ENCODE measurements at places on chromosomes 5 and 9.

- DNase-seq, result no peak
These were observed 226.3 kb downstream of the AOPEP start for GRCh38 chr9:94952565-94953373.

GRCh38 chr5:9625286-9625685, 4.9 kb downstream of the TAS2R1 start:
- no peak for DNase-seq

DNA sequence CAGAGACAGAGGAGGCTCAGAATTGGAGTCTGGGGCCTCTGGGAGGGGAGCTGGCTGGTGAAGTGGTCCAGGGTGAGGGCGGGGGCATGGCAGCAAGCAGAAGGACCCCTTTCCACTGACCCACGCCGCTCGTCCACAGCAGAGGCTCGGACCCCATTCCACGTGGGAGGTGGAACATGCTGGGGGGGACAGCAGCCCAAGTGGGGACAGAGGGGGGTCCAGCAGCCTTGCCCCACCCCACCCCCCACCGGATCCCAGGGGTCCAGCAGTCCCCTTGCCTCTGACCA, 25.4 kb upstream of the NKD2 start:
- DNase-seq, result no peak

DNA sequence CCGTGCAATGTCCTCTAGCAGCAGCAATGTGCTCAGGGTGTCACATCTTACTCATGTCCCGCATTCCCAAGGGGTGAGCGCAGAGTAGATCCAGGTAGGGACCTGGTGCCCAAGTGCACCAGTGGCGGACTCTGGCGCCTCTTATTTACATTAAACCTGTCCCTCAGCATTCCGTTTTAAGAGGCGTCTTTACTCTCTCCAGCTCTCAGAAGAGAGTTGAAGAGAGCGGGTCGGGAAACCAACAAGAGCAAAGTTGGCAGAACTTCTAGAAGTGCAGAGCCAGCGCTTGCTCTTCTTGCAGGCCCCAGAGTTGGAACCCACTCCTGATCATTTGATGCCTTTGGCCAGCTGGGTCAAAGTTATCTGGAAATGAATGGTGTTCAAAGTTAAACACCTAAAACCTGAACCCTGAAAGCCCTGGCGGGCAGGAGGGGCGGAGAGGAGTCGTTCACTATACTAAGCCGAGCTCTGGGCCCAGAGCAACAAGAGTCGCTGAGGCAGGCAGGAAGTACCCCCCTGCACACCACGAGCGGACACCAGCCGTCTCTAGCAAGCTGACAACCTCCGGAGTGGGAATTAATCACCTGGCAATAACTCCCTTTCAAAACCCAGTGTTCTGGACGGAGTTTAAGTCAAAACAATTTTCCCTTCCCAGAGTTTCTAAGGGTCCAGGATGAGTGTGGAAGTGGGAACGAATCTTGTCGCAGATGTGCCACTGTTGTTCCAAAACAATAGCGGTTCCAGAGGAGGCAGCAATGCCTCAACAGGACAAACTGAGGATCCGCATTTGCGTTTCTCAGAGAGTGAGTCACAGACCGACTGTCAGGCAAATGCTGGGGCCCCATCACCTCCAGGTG, 122.8 kb downstream of the TMEM161B start:
- DNase-seq, result no peak

GRCh38 chr9:106621313-106622163, 241.4 kb upstream of the ZNF462 start:
- DNase-seq, result no peak

- no peak for DNase-seq
These were observed 53.8 kb downstream of the MFAP3 start for GRCh38 chr5:154092356-154093141.

GRCh38 chr9:37105234-37105633, 15.1 kb upstream of the ZCCHC7 start:
- DNase-seq, result no peak

DNA sequence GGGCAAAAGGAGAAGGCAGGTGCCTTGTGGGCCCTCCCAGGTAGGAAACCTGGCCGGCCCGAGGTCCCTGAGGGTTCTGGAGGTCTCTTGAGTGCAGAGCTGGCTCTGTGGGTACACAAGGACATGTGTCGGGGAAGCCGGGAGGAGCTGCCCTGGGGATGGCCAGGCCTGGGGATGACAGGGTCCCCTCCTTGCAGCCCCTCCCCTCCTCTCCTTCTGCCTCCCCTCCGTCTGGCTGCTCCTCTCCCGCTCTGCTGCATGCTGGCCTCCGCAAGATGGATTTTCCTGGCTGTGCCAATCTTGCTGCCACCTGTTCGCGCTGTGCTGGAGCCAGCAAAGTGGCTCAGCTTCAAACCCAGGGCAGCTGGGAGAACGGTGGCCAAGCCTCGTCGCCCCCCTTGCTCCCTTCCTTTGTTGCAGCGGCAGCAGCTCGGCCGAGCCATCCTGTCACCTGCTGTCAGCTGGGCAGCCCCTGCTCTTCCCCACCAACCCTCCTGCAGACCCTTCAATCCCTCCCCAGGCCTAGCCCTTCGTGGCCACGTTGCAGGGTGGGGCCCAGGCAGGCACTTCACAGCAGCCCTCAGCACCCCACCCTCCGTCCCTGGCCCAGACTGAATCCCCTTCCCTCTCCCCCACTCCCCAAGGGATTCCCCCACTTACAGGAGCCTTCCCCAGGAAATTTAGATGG, 17.6 kb upstream of the UNC5A start:
- no peak for DNase-seq

GRCh38 chr9:14515049-14515448, 178.2 kb downstream of the ZDHHC21 start:
- DNase-seq, result no peak

DNA sequence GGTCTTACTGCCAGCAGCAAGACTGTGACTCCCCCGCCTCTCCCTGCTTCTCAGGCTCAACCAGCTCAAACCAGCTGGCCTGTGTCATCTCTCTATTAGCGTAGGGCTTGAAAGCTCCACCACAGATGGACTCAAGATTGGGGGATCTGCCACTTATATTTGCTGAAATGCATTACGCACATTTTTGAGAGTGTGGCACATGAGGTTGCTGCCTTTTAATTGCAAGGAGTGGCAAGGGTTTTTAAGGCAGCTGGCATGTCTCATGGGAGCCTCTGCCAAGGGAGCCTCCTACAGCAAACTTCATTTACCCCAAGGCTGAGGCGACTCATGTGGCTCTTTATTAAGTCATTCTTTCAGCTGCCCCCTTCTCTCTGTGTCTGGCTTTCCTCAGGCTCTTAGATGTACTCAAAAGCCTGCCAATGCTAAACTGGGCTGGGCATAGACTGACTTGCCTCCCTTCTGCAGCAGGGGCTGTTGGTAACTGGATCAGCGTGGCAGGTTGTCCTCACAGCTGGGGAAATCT, 219.3 kb downstream of the SMARCA2 start:
- DNase-seq, result no peak

- no peak for DNase-seq
These were observed 85.6 kb downstream of the GADD45G start for GRCh38 chr9:89690334-89690912.

DNA sequence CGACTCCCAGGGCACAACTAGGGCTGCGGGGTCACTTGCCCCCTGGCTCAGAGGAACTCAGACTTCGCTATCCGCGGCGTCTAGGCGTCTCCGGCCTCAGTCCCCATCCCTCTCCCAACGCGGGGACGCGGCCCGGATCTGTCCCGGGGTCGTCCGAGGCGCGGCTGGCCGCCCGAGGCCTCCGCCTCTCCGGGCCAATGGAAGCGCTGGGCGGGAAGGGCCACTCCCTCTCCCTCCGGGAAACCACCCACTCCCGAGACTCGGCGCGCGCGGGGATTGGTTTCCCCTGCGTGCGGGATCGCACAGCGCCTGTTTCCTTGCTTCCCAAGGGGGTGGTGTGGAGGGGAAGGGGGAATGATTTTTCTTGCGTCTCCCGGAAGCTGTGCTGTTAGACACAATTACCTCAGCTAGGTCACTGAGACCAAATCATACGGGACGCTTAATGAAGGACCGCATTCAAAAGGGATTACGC, 38.3 kb downstream of the NR2F1 start:
- DNase-seq, result no peak

- no peak for DNase-seq
These were observed 71.2 kb downstream of the UNC13B start for GRCh38 chr9:35232867-35233544.

DNA sequence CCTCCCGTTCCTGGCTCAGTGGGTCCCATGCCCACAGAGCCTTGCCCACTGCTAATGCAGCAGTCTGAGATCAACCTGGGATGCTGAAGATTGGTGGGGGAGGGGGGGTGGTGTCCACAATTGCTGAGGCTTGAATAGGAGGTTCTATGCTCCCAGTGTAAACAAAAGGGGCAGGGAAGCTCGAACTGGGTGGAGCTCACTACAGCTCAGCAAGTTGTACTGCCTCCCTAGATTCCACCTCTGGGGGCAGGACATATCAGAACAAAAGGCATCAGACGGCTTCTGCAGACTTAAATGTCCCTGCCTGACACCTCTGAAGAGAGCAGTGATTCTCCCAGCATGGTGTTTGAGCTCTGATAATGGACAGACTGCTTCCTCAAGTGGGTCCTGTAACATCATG, 885.6 kb upstream of the COX7C start:
- DNase-seq, result no peak

- no peak for DNase-seq
These were observed 9.6 kb downstream of the PIP5K1B start for GRCh38 chr9:68714416-68715180.

GRCh38 chr5:38913714-38914113, 67.9 kb downstream of the OSMR start:
- DNase-seq, result no peak

DNA sequence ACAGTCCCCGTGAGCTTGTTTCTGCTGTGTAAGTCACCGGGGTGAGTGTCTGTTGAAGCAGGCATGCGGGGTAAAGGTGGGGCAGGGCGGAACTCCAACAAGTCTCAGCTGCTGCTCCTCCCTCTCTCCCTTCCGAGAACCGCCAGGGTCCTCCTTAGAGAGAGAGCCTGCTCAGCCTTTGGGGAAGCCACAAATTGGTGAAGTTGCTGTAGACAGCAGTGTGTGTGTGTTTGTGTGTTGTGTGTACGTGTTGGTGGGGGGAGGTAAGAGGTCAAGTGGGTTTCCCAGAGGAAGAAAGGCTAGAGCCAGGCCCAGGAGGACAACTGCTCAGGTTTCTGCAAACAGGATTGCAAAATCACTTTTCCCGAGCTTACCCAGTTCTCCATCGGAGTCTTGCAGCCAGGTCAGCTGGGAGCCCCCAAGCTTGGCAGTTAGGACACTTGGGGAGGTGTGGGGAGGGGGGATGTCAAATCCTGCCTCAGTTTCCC, 38.9 kb upstream of the DAB2IP start:
- no peak for DNase-seq

DNA sequence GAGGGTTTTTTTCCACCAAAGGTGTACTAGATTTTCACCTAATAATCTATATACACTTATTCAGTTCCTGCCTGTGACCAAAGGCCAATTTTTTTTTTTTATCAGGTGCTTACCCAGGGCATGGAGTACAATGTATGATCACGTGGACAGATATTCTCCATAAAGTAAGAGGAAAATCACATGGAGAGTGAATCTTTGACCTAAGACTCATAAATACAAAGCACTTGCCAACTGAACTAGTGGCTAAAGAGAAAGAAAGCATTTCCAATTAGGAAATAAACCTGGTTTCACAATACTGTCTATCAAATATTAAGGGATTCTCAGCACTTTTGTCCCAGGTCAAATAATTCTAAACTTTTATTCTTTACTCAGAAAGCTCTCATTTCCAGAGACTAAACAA, 33.0 kb upstream of the CEP120 start:
- DNase-seq, result no peak

- no peak for DNase-seq
These were observed 212.6 kb upstream of the TARS1 start for GRCh38 chr5:33228149-33228548.

DNA sequence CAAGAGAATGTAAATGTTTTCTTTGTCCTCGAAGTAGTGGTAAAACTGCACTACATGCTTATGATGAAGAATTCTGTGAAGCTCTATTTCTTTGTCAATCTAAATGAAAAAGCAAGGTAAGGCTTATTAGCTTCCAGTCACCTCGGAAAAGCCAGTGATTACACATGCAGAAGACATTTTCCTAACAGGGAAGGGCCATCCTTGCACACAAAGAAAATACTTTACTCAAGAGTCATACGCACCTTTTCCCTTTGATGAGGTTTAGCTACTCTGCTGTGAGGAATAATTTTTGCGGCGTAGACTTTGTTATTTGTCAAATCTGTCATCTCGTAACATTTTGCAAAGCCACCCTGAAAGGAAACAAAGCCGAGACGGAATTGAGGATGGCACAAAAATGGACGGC, 1.1 kb downstream of the PLK2 start:
- no peak for DNase-seq

GRCh38 chr5:95686651-95687050, 3.9 kb upstream of the SPATA9 start:
- DNase-seq, result no peak

DNA sequence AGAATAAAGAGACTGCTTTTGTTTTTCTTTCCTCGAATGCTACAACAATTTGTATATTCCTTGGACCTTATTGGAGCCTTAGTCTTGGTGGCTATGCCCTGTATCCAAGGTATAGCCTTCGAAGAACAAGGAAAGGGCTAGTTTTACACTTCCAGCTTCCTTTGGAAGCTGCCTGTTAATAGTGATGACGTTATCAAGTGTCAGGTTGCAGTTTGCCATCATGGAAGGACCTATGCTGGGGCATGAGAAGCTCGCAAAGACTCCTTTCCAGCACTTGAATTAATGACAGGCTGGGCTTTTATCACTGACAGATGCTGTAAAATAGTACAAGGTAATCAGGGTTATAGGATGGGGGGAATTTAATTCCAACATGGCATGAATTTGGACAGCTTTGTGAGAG, 157.9 kb downstream of the KDM4C start:
- no peak for DNase-seq

- DNase-seq, result no peak
These were observed 529.8 kb downstream of the DMRTA1 start for GRCh38 chr9:22976454-22976853.

DNA sequence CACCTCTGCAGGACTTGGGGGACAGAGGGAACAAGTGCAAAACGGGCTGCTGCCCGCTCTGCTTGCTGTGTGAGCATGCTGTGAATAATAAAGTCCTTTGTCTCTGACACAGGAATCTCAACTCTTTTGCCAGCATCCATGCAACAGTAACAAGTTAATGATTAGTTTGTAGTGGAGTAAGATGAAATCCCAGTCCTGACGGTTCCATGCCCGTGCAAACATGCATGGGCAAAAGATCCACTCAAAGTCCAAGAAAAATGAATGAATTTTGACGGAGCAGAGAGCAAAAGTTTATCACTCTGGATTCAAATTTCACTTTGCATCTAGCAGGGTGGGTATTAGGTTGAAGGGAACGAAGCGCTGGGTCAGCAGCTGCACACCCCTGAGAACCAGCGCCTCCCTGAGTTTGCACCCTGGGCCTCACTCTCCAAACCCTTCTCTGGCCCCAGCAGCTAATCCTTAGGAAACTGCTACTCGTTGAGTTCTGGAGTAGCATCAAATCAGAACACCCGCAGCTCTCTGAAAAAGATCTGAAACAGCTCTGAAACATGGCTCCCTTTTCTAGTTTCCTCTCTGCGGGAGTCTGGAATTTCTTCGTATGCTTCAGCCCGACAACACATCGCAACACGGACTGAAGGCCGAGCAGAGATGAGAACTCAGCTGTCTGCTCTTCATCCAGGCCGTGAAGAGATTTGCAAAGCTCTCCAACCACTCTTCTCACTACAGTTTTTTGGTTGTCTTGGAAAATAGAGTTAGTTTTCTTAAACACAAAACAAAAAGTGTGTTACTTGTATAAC, 45.6 kb upstream of the RUFY1 start:
- no peak for DNase-seq

All from stimulated activated CD8-positive, alpha-beta memory T cell treated with anti-CD3 and anti-CD28 coated beads, Interleukin-4, amount 100 ng/mL, for 1 hour (primary cell).